ENCODE measurements at places on chromosomes 11 and 22.

DNA sequence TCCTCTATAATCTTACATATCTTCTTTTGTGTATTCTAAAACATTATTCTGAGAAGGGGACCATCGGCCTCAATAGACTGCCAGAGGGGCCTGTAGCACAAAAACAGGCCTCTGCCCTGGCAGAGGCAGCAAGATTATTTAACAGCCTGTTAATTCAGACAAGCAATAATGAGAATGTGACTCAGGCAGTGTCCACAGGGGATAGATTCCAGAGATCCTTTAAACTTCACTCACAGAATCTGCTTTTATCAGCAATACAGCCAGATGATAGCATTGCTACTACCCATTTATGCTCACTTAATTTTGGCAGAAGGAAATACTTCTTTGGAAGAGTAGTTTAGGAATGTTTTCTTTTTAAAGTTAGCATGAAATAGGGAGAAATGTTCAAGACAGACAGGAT, 44.9 kb downstream of the AAMDC start:
- no peak for DNase-seq

DNA sequence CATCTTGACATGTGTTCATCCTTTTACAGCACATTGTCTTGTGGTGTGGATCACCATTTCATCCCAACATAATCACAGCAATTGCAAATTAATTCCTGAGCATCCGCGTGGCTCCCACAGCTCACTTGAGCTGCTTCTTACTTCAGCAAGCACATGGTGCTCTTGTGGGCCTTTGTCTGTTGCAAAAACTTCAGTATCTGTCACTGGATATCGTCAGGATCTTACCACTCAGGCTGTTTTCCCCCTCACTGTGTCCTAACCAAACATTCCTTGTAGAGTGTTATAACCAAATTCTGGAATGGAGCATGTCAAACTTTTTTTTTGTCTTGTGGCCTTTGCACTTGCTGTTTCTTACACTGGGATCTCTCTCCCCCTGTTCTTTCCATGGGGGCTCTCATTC, 683.1 kb upstream of the ARHGAP42 start:
- DNase-seq: no peak

DNA sequence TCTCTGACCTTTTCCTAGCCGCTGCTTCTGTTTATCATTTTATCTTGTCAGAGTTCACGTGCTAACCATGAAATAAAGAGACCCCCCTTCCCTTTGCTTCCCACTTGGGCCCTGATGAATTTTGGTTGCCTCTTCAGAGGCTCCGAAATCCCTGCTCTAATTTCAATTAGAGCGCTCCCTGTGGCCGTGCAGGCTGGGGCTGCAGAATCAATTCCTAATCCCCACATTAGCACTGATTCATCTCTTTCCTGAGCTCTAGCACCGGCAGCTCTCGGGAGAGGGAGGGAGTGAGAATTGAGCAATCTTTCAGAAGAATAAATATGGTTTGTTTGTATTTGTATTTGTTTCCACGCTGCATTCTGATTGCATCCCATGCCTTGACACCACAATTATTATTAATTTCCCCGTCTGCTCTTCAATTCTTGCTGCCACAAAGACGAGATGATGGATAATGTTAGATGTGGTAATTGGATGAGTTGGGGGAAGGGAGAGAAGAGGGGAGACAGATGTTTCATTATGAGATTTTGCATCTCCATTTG, 76.9 kb downstream of the NTM start:
- no peak for DNase-seq

- DNase-seq: peak; percentile 84
Observed at GRCh38 chr11:117226388-117227385, 5.2 kb downstream of the PCSK7 start.

DNA sequence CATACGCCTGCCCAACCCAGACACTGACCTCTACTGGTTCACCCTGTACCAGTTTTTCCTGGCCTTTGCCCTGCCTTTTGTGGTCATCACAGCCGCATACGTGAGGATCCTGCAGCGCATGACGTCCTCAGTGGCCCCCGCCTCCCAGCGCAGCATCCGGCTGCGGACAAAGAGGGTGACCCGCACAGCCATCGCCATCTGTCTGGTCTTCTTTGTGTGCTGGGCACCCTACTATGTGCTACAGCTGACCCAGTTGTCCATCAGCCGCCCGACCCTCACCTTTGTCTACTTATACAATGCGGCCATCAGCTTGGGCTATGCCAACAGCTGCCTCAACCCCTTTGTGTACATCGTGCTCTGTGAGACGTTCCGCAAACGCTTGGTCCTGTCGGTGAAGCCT, 2.2 kb downstream of the MCHR1 start:
- DNase-seq: no peak

DNA sequence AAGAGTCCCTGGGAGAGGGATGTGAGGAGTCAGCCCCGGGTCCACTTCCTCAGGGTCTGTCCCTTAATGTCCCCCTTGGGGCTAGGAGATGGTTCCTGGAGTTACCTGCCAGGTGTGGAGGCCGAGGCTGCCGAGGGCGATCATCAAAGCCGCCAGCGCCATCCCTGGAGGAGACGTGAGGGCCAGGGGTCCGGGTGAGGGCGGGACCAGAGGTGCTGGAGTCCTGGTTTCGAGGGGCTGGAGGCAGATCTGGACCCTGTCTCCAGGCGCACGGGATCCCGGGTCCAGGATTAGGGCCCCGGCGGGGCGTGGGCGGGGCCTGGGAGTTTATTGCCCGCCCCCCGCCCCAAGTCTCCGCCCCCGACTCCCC, at the start of gene ART5:
TSS of gene ART5 (minus strand) at position 292 of the 370 bp plus-strand sequence. CDS start at position 162, 130 bp downstream.
- DNase-seq: no peak

Measured in GM13976 (cell line).